ENCODE measurements at places on chromosomes 16 and 17.

DNA sequence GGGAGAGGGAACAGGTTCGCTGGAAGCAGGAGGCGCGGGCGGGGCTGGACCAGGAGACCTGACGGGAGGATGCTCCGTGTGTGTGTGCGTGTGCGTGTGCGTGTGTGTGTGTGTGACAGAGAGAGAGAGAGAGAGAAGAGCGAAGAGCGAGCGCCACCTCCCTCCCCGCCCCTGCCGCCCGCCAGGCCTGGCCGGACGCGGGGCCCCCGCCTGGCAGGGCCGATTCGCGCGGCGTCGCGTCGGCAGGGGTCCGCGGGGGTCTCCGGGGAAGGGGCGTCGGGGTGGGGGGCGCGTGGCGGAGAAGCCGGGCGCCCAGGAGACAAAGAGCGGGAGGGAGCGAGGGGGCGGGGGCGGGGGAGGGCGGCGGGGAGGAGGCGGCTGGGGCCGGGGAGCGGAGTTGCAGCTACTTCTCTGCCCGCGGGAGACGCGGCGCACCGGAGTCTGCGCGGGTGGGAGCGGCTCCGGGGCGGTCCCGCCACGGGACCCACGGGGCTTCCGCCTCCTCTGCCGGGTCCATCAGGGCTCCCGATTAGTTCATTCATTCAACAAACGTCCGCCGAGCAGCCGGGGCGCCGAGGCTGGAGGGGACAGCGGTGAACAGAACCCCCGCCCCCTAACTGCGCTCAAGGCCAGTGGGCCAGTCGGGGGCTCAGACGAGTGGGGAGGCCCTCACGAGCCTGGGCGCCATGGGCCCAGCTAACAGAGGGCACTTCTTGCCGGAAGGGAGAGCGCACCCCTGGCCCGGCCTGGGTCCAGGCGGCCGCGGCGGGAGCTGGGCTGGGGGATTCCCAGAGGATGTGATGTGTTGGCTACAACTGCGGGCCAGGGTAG lies at the start of gene SAMD14:
Gene SAMD14 (minus strand): TSS at position 433 of the 831 bp plus-strand sequence. CDS start 5,201 bp downstream, outside the sequence.
- DNase-seq = no peak

- DNase-seq = no peak
Measured at GRCh38 chr16:52440248-52440647, 106.7 kb downstream of the TOX3 start.

DNA sequence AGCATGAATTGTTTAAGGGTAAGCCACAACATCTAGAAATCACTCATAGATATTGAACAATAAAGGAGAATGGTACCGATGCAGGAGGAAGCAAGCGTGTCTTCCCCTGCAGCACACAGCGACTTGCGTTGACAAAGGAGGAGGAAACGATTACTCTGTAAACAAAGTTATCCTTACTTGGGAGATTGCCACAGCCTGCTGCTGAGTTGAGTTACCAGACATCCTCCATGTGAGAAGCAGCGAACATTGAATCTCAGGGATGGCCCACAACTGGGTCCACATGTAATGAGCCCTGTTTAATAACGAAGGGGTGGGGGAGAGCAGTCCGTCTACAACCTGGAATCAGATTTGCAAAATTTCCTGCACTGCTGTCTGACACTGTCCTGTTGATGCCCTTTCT lies 27.7 kb downstream of the CLUH start:
- DNase-seq = no peak

- no peak for DNase-seq
Measured at GRCh38 chr17:72077326-72077960, 43.4 kb upstream of the SOX9 start.

- DNase-seq = no peak
Measured at GRCh38 chr16:89841275-89841674, 13.0 kb downstream of the SPIRE2 start.

DNA sequence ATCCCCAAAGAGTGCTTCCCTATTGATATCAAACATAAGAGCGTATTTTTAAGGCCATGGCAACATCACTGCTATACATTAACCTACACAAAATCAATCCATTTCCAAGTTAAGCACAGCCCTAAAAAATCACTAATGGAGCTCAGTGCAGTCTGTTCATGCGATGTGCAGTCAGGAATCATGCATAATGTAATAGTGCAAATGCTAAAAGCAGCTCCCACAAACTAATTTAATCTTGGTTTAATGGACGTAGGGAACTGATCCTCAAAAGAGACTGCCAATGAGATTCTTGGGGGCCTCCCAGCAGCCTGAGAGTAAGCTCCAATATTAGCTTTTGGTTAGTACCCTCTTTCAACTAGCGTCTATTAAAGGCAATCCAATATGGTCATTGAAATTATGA lies 245.9 kb downstream of the TOX3 start:
- DNase-seq = no peak

DNA sequence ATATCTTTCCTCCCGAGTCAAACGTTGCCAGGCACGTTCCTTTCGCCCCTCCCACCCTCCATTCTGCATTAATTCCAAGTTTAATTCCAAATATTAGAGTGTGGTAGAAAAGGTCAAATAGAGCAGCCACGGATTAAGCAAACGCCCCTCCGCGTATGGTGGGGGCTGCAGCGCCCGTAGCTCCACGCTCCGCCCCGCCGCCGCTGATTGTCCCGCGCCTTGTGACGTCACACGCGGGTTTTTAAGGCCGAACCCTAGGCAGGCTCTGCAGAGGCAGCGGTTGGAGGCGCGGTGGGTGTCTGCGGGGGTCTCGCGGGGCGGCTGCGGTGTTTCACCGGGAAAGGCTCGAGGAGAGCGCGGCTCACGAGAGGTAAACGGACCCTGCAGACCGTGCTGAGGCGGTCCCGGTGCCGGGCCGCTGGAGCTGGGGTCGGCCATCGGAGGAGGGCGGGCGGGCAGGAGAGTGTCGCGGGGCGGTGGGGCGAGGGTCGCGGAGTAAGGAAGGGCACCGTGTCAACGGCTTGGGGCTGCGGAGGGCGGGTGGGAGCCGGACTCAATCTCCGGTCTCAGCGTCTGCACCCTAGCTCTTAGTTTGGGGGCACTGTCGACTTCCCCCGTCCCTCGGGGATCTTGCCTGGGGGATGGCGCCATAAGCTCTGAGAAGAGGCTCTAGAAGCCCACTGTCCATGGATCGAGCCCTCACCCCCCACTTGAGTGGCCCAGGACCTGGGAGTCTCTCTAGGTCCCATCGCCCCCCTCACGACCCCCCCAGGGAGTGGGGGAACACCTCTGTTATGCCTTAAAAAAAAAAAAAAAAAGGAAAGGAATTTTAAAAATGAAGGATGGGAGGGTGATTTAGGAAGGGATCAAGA lies at the start of gene ARL4D:
Gene ARL4D (plus strand): TSS at position 270 of the 872 bp plus-strand sequence. CDS start 740 bp downstream, outside the sequence.
- DNase-seq = peak; percentile 14

DNA sequence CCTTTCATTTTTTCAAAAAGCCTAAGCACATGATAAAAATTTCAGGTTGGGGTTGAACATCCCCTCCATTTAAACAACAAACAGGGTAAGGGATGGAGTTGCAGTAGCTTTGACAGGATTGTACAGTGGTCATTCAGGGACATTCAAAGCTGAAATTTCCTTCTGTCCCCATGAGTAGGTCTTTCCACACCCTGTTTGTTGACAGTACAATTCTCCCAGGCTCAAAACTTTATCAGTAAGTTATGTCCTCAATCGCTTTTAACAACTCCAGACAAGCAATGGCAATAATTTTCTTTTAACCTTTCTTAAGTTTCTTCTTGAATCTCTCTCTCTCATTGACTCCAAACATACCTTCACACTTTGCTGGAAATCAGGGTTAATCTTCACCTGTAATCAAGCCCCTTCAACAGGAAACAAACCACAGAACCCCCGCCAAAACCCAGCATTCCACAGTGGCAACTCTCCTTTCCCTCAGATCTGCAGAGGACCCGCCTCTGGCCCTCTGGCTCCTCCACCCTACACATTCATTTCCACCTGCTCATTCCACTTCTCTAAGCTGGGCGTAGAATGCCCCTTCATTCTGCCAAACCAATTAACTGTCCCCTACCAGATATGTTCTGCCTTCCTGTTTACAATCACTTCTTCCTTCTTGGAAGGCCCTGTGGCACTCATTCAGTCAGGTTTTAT lies 20.7 kb downstream of the TXNDC11 start:
- DNase-seq = no peak

GRCh38 chr16:55444754-55445485 lies 34.1 kb upstream of the MMP2 start:
- DNase-seq = no peak

GRCh38 chr16:84749815-84750214 lies 50.0 kb downstream of the USP10 start:
- DNase-seq = no peak

DNA sequence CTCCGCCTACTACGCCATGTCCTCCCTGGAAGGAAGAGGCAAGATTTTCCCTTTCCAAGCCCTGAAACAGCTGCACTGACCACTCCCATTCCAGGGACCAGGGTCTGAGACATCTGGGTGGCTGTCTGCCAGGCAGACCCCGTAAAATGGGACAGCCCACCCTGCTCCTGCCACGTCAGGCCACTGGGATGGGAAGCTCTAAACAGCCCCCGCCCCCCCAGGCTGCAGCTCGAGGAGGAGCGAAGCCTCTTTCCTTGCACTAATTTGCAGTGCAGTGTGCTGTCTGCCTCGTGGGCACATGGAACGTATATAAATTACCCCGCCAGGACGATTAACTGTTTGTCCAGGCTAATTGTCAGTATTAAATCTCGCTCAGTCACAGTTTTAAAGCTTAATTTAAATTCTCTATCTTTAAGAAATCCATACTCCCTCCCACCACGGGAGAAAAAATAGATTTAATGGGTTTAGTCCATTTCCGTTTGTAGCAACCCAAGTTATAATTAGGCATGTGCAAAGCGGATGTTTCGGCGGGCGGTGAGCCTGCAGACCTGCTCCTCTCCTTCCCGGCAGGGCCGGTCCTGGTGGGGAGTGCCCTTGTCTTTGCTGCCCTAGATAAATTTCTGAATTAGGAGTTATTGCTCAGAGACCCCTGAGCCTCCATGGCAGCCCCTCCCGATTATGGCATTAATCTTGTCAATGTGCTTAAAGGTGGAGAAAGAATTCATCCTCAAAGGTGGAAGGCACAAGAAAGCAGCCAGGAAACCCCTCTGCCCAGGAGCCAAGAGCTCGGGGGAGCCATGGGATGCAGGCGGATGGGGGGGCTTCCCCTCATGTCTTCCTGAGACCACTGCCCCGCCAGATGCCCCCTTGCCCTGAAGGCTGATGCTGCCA lies 268.0 kb upstream of the TNRC6C start:
- DNase-seq = no peak

DNA sequence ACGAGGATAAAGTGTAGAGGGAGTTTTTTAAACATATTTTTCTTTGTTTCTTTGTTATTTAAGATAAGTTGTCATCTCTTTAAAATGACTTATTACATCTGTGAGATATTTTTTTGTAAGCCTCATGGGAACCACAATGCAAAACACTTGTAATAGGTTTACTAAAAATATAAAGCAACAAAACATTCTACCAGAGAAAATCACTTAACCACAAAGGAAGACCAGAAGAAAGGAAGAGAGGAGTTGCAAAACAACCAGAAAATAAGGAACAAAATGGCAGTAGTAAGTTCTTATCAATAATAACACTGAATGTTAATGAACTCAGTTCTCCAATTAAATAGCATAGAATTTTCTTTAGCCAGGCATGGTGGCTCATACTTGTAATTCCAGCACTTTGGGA lies 22.9 kb downstream of the DHRS7B start:
- DNase-seq = no peak

- DNase-seq = no peak
Measured at GRCh38 chr17:77501101-77501566, 360.4 kb downstream of the SEC14L1 start.

GRCh38 chr17:80279895-80280294 lies 19.2 kb downstream of the RNF213 start:
- DNase-seq = no peak

GRCh38 chr16:85541980-85542900 lies 70.9 kb upstream of the GSE1 start:
- no peak for DNase-seq

DNA sequence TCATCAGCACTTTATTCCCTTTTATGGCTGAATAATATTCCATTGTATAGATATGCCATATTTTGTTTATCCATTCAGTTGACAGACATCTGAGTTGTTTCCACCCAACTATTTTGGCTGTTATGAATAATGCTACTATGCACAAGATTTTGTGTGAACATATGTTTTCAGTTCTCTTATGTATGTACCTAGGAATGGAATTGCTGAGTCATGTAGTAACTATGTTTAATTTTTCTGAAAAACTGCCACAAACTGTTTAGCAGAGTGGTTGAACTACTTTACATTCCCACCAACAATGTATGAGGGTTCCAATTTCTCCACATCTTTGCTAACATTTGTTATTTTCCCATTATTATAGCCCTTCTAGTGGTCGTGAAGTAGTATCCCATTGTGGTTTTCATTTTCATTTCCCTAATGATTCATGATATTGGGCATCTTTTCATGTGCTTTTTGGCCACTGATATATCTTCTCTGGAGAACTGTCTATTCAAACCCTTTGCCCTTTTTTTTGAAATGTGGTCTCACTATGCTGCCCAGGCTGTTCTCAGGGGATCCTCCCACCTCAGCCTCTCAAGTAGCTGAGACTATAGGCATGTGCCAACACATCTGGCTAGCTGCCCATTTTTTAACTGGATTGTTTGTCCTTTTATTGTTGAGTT lies 26.3 kb downstream of the SMURF2 start:
- DNase-seq = no peak

GRCh38 chr17:34248511-34249024 lies 6.5 kb upstream of the CCL2 start:
- DNase-seq = no peak

DNA sequence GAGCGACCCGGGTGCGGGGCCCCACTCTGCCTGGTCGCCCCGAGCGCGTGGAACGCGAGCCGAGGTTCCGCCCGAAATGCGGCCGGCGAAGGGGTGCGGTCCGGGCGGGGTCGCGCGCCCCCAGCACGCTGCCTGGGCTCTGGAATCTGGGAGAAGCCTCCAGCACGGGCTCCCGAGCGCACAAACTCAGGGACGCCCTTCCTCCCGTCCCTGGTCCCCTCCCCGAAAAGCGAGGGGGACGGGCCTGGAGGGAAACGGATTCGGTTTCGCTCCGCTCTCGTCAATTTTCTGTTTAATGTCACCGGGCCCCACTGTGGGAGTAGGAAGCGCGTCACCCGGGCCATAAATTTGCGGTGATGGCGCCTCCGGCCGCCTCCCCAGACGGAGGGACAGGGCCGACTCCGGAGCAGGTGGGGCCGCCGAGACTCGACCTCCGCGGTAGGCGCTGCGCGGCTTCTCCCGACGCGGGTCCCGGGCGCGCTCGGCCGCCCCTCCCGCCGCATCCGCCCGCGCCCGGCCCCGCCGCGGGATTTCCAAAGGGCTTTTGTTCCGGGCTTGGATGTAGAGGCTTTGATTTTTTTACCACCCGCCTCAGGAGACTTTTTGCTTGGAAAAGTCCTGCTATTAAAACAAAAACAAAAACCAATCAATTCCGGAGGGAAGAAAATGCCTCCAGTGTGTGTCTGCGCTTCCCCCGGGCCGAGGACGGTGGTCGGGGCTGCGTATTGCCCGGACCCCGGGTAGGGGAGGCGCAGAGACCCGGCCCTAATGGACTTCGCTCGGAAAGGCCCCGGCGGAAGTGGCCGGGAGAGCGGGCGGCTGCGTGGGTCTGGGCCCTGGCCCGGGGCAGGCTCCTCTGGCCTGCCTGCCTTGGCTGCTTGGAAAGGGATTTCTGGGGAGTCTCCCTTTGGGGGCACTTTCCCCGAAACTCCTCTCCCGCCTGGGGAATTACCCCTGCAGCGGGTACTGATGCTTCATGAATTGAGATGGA lies 7.9 kb upstream of the BAHCC1 start:
- no peak for DNase-seq

Measured in NCI-H2029 treated with DMSO at 0.1 percent for 48 hours (cell line).